Stimulated activated naive CD4-positive, alpha-beta T cell (primary cell): ENCODE measurements at places on chromosomes 6 and 20.

GRCh38 chr6:84362193-84362821 lies 134.9 kb upstream of the CEP162 start:
- no peak for DNase-seq

DNA sequence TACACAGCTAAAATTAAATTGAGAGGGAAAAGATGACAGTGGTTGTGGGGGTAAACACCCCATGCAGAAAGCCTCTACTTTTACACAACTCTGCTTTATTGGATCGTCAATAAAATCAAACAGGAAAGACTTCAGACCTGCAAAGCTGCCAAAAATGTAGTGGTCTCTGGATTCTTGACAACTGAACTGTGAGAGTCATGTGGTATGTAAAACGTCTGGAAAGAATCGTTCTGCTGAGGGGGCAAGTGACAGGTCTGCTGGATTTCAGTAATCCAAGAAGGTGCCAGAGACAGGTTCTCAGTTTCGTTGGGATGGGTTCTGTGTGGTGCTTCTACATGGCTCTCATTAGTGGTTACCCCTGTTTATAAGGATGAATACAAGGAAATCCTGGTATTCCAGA lies 63.3 kb downstream of the TSPYL4 start:
- no peak for DNase-seq

DNA sequence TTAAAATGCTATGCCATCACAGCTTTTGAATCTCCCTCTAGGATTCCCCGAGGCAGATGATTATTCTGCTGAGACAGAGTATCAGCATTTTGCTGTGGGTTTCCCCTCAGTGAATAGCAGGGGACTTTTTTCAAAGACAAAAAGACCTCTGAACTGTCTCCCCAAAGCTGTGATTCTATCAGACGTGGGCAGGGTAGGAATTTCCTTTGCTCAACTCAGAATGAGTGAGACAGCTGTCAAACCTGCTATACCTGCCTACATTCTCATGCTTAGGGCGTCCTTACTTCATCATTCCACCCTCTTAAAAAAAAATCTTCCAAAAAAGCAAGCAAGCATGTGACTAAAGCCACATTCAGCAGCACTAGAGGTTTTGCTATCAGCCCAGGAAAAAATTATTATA lies 147.6 kb upstream of the FAM83B start:
- no peak for DNase-seq

DNA sequence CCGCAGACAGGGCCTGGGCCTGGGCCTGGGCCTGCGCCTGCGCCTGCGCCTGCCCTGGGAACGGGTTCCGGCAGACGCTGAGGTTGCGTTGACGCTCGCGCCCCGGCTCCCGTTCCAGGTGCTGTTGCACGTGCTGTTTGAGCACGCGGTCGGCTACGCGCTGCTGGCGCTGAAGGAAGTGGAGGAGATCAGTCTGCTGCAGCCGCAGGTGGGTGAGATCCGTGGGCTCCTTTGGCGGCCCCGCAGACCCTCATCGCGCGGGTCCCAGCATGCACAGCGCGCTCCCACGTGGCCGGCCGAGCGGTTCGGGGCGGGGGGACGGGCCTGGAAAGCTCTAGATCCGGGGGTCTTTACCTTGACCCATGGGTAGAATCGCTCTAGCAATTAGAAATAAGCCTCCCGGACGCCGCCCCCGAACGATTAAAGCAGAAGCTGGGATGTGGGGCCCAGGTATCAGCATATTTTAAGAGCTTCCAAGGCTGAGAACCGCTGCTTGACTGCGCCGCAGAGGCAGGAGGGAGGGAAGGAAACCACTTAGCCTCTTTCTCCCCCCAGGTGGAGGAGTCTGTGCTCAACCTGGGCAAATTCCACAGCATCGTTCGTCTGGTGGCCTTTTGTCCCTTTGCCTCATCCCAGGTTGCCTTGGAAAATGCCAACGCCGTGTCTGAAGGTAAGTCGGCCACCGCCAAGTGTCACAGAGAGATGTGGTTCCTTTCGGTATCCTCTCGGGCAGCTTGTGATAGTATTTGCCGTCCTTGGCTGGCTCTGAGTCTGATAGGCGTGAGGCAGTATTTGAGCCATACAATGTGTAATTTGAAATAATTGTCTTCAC lies 508 bp downstream of the NOP56 start:
- no peak for DNase-seq

DNA sequence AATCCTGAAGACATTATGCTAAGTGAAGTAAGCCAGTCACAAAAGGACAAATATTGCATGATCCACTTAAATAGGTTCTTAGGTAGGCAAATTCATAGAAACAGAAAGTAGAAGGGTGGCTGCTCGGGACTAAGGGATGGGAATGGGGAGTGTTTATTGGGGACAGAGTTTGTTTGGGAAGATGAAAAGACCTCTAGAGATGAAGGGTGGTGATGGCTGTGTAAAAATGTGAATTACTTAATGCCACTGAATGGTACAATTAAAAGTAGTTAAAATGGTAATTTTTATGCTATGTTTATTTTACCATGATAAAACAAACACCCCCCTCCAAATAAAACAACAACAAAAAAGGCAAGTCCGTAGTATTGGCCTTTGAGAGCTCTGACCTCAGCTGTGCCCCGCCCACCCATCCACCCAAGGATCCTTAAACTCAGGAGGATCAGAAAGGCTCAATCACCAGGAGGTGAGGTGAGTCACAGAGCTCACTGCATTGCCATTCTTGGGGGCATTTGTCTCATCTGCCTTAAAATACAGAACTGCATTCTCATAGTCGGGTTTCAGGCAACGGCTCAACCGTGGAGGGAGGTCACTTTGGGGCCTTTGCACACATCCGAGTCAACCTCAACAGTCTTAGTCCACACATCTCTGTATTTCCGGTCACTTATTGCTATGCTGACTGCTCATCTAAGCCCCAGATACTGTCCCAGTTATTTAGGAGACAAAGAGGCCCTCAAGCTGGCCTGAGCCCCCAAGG lies 96.7 kb downstream of the SLC22A23 start:
- DNase-seq, result no peak

GRCh38 chr6:112931832-112932231 lies 584.7 kb downstream of the RFPL4B start:
- no peak for DNase-seq

DNA sequence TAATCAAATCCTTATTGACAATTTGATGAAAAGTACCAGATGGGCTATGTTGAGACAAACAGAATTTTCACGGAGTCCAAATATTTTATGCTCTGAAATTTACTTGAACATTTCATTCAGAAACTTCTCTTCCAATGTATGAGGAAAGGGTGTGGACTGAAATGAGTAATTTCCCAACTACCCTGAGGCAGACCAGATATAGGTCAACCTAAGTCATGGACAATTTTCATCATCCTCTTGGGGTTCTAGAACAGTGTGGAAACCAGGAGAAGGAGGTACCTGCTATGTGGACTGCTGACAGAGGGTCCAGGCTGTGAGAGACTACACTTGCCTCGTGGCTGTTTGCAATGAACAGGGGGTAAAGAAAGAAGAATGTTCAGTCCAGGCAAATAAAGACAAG lies 323.0 kb downstream of the ESR1 start:
- no peak for DNase-seq

DNA sequence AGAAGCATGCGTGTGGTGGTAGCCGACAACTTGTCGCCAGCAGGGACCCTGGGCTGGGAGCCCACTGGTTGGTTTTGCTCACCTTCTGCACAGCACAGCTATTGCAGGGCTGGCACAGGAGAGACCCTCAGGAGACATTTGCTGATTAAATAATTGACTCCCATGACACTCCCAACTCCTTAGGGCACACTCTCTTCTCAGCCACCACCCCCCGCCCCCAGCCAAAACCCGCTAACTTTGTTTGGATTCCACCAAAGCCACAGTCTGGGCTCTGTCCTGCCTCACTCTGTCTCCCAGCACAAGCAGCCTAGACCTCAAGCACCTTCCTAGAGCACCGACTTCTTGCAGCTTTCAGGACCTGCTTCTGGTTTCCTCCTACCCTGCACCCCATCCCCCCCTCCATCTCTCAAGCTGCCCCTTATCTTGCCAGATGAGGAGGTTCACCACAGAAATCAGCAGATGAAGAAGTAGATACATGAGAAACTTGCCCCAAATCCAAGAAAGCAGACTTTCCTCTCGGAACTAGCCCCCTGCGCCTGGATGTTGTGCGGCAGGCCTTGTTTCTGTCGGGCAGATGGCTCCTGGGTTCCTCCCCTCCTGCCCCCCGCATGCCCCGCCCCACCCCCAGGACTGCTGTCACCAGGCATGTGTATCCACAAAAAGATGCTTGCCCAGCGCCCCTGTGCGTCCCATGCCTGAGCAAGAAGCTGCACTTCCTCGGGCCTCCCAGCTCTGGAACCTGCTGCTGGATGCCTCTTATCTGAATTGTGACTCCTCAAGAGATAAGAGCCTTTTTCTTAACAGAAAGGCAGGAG lies 35.0 kb upstream of the CD93 start:
- no peak for DNase-seq

DNA sequence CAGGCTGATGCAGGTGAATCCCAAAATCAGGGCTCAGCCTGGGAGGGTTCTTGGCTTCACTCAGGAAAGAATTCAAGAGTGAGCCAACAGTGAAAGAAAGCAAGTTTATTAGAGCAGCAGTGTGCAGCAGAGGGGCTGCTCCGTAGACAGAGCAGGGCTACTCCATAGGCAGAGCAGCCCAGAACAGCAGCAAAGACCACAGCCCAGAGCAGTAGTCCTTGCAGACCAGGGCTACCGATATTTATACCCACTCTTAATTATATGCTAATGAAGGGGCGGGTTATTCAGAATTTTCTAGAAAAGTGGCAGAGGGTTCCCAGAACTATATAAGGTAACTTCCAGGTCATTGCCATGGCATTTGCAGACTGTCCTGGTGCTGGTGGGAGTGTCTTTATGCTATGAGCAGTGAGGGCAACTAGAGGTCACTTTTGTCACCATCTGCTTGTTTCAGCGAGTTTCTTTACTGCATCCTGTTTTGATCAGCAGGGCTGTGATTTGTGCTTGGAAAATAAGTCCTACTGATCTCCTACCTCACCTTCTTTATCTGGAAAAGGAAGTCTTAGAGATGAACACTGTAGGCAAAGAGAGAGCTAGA lies 39.8 kb upstream of the PTPN1 start:
- no peak for DNase-seq

- DNase-seq, result peak; percentile 81
Measured at GRCh38 chr20:3218307-3218988, 9.2 kb downstream of the ITPA start.
